ENCODE measurements at places on chromosomes 2 and 18.
A peak's percentile ranks its signal among the peaks of the same experiment; 100 is the strongest.

GRCh38 chr2:157149270-157149669 is 108.2 kb upstream of the GALNT5 start:
- DNase-seq = no peak

DNA sequence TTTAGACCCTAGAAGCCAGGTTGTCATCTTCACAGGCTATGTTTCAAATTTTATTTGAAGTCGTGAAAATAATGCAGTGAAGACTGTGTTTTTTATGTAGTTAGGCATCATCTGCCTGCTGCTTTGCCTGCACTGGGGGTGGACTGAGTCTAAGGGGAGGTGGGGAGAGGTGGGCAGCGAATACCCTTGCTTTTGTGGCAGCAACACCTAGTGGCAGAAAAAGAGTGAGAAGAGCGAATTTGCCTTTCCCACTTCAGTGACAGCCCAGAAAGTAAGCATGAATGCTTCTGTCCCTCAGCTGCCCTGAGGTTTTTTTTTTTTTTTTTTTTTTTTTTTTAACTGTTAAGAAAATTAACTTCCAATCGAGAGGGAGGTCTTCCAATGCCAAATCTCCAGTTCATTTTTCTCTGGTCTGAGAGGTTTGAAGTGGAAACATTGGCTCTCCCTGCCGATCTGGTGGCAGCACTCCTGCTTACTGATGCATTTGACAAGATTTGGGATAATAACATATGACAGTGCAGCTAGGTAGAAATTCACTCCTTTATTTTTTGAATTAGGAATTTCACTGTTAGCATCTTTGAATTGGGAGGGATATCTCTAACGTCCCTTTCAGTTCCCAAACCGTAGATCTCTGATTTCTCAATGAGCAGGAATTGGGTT is 60.3 kb upstream of the LYPD6B start:
- no peak for DNase-seq

DNA sequence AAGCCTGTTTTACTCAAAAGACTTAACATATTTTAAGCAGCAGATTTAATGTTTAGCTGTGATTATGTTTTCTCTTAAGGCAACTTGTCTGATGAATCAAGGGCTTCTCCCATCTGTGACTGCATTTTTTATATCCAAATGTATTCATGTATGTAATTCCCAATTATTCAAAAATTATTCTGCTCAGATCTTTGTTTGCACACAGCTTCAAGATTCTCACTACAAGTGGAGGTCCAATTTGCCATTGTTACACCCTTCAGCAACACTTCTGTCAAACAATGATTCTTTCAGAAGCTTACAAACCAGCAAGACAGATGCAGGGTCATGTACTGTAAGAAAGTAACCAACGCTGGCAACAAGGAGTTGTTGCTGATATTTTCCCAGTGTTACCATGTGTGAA is 5.9 kb upstream of the LRPPRC start:
- no peak for DNase-seq

- DNase-seq = peak; percentile 56
Measured at GRCh38 chr2:70340761-70341476, 39.1 kb upstream of the FAM136A start.

DNA sequence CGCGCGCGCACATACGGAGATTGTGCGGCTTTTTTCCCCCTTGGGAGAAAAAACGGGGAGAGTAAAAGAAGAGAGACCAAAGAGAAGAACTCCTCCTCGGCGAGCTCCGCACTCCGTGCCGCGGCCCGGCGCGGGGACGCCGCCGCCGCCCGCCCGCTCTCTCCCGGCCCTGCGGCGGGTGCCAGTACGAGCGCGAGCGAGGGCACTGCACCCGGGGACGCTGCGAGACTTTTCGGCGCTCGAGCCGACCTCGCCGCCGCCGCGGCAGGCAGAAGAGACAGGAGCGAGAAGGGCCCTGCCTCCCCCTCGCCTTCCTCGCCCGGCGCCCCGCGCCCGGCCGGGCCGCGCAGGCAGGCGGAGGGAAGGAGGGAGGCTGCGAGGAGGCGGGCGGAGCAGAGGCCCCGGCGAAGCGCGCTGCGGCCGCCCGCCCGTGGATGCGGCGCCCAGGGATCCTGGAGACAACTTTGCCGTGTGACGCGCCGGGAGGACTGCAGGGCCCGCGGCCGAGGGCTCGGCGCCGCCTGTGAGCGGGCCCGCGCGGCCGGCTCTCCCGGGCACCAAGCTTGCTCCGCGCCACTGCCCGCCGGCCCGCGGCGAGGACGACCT is 857 bp upstream of the INHBB start:
- no peak for DNase-seq

- no peak for DNase-seq
Measured at GRCh38 chr2:233360771-233361176, 6.5 kb downstream of the DGKD start.

DNA sequence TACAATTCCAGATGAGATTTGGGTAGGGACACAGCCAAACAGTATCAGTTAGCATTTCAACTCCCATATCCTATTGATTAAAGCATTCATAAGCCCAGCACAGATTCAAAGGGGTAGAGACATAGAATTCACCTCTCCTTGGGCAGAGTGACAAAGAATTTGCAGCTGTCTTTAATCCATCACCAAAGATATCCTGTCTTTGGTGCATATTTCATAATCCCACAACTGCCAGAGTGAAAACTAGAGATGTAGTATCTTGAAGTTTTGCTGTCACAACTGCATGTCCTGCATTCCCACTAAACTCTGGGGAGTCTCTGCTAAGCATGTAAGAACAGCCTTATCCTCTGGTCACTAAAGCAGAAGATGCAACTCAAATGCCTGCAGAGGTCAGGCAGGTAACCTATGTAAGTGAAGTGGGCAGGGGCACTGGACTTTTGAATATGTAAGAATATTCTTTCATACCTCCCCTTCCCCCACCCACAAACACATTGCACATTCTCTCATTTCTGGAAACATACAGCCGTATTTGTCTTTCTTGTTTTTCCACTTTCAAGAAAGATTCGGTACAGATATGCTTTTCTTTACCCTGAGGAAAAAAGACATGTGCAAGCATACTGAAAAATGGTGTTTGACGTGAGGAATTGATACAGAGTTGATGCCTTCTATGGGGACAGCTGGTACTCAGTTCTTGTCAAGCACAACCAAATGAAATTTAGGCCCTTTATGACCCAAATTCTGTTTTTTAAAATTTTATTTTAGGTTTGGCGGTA is 283.1 kb downstream of the SP3 start:
- DNase-seq = no peak

GRCh38 chr2:180494286-180494685 is 486.1 kb upstream of the UBE2E3 start:
- no peak for DNase-seq

GRCh38 chr2:136664713-136665405 is 100.5 kb upstream of the THSD7B start:
- DNase-seq = no peak

- no peak for DNase-seq
Measured at GRCh38 chr2:205496370-205496769, 185.9 kb upstream of the NRP2 start.

DNA sequence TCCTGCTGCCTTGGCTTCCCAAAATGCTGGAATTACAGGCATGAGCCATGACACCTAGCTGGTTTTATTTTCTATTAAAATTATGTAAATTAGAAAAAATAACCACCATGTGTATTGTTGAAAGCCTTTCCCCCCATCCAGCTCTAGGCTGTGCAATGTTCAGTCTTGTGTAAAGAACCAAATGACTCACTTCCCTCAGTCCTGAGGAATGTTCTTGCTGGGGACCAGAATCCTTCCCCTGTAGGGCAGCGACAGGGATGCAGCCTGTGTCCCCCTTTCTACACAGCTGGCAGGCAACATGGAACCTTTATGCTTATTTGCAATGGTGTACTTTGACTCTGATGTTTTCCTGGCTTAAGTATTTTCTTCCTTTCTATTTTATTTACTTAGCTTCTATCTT is 29.4 kb downstream of the AOX1 start:
- peak; percentile 68 for DNase-seq

DNA sequence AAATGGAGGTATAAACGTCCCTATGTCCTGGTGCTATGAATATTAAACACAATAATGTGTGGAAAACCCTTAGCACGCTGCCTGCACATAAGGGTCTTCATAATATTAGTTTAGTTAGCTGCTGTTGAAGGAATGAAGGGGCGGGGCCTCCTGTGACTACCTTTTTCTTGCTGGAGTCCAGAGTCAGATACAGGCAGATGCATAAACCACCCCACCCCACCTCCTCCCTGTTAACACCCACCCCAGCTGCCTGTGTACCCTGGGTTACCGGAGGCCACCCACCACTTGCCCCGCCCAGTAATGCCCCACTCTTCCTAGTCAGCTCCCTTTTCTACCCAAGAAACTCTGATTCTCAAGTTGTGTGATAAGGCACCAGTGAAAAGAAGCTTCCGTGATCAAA is 158.4 kb downstream of the EN1 start:
- DNase-seq = no peak

GRCh38 chr2:64525317-64525613 is 1.1 kb downstream of the AFTPH start:
- peak; percentile 77 for DNase-seq

DNA sequence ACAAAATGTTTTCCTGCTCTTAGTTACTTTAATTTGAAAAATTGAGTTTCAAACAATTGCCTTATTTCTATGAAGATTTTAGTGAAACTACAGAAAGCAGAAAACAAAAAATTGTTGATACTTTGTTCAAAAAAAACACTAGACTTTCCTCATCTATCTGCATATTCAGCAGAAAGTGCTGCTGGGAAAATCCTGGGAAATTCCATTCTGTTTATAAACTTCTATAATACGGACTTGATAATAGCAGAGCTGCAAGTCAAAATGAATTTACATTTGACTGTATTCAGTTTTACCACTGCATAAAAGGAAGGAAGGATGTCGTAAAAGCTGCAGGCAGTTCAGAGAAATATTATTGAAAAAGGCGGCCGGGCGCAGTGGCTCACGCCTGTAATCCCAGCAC is 24.9 kb upstream of the ERICH2 start:
- peak; percentile 41 for DNase-seq

- no peak for DNase-seq
Measured at GRCh38 chr18:48749768-48750167, 201.0 kb downstream of the SMAD7 start.

- DNase-seq = no peak
Measured at GRCh38 chr2:85771486-85771885, 17.7 kb downstream of the ATOH8 start.

DNA sequence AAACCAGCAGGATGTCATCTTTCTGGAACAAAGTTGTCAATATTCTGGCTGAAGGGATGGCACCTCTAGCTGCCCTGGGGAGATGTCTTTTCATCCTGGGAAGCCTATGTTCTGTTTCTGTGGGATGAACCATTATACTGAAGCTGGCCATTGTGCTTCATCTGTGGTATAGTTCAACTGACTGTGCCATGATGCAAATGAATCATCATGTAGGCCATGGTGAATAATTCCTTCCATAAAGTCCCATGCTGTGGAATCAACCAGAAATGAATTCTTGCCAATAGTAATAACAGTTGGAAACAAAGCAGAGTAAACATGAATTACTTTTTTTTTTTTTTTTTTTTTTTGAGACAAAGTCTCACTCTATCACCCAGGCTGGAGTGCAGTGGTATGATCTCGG is 64.1 kb upstream of the CNGA3 start:
- DNase-seq = no peak

DNA sequence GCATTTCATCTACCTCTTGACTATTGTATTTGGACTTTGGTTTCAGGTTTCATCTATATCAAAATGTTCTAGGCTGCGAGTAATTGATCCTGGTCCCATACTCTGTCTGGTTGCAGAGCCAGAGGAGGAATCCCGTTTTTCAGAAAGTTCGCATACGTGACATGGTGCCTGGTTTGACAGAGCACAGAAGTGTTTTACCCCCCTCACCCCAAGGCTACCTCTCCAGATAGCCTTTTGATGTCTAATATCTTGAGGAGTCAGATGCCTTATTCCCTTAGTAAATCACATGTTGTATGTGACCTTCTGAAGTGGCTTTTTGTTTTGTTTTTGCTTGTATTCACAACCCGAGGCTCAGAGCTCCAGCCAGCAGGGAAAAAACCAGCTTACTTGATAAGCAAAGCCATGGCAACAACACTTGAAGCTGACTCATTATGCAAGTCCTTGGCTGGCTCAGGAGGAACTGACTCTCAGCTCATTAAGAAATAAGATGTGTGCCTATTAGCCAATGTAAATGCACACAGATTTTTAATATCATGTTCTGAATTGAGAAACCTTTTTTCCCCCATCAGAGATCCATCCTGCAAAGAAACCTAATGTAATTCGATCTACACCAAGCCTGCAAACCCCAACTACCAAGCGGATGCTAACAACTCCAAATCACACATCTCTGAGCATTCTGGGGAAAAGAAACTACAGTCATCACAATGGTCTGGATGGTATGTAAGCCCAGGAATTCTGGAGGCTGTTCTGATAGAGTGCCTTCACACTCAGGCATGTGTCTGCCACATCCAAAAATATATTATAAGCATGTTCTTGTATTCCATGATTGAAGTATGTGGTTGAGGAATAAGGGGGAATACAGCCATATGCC is 41.4 kb downstream of the OXER1 start:
- DNase-seq = peak; percentile 95

DNA sequence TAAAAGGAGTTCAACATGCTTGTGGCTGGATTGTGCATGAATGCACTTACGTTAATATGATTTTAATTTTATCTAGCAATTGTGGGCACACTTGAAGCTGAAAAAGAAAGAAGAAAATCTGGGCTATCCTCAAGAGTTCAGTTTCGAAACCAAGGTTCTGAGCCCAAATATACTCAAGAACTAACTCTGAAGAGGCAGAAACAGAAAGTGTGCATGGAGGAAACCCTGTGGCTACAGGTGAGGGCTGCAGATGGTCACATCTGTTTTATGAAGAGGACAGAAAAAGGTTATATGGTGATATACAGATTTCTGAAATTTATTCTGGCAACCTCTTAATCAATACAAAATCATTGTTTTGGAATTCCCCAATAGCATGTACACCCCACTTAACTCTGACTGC is 57.3 kb downstream of the ITGA6 start:
- DNase-seq = no peak

DNA sequence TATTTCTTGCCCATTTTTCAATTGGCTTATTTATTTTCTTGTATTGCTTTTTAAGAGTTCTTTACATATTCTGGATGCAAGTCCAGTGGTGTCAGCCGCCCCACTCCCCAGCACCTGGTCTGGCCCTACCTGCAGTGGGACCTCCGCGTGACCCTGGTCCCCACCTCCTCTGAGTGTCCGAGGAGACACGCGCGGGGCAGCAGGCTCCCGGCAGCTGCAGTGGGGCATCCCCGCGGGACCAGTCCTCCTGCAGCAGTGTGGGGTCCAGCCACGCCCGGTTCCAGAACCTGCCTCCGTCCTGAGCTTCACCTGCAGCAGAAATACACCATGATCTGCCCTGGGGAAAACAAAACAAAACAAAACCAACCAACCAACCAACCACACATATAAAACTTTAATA is 48.9 kb upstream of the IL1R1 start:
- no peak for DNase-seq

All from inflammatory macrophage (primary cell).